ENCODE measurements at places on chromosomes 16 and 17.

GRCh38 chr17:65956814-65957213 lies 235.1 kb downstream of the CEP112 start:
- no peak for DNase-seq

DNA sequence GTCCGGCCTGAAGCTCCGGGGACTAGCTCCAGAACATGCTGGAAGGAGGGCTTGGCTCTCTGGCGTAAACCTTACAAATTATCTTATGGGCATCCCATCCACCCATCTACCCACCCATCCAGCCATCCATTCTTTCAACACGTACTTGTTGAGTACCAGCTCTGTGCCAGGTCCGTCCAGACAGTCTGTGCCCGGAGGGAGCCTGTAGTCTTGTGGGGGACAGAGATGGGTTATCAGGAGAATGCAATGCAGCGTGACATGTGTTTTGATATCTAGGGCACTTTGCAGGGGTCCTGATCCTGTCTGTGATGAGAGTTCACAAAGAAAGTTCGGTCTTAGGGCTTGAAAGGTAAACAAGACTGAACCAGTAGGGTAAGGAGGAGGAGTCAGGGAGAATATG lies 4.1 kb upstream of the SLC13A2 start:
- DNase-seq: no peak

GRCh38 chr17:29039764-29040598 lies 3.0 kb upstream of the PIPOX start:
- no peak for DNase-seq

- DNase-seq: no peak
Observed at GRCh38 chr17:5708344-5708743, 124.0 kb upstream of the NLRP1 start.

GRCh38 chr17:42720996-42721583 lies 23.8 kb downstream of the EZH1 start:
- no peak for DNase-seq

DNA sequence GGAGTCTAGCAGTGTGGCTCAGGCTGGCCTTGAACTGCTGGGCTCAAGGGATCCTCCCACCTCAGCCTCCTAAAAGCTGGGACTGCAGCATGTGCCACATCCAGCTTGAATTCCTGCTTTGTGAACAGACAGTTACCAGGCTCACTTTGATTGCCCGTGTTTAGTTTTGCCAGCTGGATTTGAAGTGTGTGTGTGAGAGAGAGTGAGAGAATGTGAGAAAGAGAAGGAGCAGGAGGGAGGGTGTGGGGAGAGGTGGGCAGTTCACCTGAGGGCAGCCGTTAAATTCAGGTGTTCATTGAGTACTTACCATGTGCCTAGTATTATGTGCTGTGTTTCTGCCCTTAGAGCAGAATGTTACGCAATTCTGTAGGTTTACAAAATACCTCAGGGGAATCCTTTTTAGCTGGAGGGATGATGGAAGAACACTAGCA lies 4.7 kb downstream of the DUSP14 start:
- no peak for DNase-seq

- DNase-seq: no peak
Observed at GRCh38 chr16:51114382-51114781, 36.7 kb downstream of the SALL1 start.

- no peak for DNase-seq
Observed at GRCh38 chr17:44204441-44204882, 4.8 kb upstream of the ATXN7L3 start.

- no peak for DNase-seq
Observed at GRCh38 chr17:80751946-80752581, 207.4 kb downstream of the RPTOR start.

DNA sequence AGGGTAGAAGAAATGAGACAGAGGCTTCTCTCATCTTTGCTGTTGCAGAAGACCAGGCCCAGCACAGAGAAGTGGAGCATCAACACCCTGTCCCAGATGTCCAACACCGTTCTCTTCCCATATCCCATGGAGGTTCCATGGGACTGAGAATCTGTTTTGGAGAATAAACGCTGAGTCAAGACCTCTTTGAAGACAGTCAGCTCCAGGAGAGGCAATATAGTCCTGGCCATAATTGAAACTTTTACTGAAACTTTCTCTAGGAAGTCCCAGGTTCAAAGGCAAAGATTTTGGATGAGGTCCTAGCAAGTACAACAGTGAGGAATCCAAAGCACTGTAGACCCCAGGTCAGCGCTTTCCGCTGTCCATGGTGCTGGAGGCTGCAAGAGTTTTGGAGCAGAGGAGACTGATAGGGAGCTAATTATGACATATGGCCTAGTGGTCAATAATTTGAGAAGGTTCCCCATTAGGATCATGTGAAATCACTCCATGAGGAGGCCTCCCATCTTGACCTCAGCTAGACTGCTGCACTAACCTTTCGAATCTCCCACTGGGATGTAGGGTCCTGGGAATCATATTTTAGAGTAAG lies 36.0 kb downstream of the OSBPL7 start:
- DNase-seq: no peak

- DNase-seq: no peak
Observed at GRCh38 chr16:89049484-89050118, 44.1 kb upstream of the ACSF3 start.

- DNase-seq: no peak
Observed at GRCh38 chr17:28853295-28853694, 1.5 kb upstream of the ERAL1 start.

DNA sequence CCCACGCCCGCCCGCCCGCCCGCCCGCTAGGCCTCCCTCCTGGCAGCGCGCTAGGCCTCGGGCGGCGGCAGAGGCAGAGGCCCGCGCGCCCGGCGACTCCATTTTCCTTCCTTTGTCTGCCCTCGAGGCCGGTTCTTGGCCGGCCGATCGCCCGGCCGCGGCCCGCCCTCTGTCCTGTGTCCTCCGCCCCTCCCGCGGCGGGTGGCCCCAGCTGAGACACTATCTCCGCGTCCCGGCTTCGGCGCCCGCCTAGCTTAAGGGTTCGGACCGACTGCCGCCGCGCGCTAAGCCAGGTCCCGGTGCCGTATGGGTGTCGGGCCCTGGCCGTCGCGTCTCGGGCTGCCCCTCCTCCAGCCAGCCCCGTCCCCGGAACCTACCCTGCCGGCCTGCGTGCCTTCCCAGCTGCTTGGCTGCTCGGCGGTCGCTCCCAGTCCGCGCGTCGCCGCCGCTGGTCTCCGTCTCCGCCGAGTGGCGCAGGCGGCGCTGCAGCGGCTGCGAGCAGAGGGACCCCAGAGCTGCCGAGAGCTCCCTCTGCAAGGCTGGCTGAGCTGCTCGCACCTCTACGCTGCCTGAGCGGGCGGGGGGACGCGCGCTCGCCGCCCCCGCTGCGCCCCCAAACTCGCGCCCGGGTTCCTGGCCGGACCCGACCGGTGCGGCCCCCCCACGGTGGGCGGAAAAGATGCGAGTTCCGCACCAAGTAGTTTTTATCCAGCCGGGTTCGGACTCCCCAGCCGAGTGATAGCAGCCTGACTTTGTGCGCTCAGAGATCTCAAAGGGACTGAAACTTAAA lies 787 bp downstream of the CTCF start:
- DNase-seq: peak; percentile 46

- DNase-seq: no peak
Observed at GRCh38 chr17:38891441-38891840, 21.6 kb downstream of the LASP1 start.

- DNase-seq: no peak
Observed at GRCh38 chr17:80872501-80873306, 118.9 kb upstream of the CHMP6 start.

GRCh38 chr16:26050472-26050871 lies 358.7 kb downstream of the HS3ST4 start:
- no peak for DNase-seq

DNA sequence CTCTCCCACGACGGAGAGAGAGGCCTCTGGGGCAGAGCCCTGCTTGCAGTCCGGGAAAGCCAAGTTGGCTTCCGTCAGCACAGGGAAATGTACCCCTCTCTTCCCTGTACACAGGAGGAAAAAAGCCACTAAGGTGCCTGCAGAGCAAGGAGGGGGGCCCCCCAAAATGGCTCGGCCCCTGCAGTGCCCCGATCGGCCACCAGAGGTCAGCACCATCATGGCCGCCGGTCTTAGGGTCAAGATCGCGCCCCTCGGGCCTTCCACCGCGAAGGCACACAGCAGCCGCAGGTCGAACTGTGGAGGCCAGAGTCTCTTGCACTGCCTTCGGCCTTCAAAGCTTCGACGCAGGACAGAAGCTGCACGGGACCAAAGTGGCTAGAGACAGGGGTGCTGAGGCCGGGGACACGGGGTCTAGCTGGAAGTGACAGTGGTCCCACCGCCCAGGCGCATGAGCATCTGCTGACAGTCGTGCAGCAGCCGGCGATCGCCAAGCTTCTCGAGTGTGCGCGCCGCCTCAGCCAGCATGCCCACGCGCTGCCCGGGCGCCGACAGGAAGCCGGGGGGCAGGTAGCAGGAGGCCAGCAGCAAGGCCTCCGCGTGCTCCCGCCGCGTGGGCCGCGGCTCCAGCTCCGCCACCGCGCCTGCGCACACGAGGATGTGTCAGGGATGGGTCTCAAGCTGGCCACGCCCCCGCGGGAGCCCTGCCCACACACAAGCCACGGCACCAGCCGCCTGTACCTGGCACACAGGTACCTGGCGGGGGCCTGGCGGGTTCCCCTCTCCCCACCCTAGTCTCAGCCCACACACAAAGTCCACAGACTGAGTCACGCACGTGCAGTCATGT lies 24.4 kb downstream of the SREBF1 start:
- peak; percentile 58 for DNase-seq

- DNase-seq: no peak
Observed at GRCh38 chr17:1076299-1076981, 79.5 kb downstream of the TIMM22 start.

GRCh38 chr16:424033-424622 lies 1.3 kb upstream of the RAB11FIP3 start:
- no peak for DNase-seq

DNA sequence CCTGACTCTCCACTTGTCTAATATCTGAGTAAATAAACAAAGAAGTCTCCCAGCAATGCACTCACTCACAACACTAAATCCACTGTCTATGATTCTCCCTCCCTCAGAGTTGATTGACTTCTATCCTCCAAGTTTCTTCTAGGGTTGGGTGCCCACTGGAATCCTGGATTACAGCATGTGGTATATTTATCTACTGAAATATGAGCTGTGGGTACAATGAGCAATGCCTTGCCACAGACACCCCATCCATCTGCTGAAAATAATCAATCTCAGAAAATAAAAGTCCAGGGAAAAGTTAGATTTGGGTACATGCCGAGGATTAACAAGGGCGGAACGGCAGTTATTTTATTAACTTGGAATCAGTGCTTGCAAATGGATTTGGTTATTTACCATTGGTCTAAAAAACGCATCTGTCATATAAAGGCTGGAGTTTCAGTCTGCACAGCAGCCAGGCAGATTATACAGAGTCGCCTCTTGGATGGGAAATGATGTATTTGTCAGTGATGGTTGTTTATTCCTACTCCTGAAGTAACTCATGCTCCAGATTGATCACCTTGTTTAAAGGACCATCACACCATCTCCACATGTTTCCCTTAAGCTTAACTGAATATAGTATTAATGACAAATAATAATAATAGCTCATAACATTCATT lies 193.9 kb upstream of the SOX9 start:
- no peak for DNase-seq

DNA sequence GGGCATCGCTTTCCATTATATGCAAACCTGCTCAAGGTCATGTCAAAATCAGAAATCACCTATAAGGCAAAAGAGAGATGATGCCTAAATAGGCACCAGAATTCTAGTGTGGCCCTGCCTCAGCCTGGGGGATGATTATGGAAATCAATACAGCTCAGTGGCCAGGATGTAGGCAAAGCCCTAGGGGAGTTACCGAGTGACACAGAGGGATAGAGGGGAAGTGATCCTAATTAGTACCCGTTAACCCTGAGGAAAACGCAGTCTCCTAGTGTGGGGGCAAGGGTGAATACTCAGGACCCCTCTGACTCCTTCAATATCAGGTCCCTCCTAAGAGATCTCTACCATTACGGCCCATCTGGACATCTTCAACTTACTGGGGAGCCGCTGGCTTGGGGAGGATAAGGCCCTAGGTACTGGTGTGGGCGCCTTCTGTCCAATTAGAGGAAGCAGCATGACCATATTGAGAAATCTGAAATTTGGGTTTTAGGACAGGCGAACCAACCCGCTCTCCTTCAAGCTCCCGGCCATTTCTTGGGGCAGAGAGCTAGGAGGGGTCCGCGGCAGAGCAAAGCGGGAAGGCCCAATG lies 725 bp downstream of the NT5C3B start:
- no peak for DNase-seq

- peak; percentile 30 for DNase-seq
Observed at GRCh38 chr17:50661795-50662391, 27.2 kb downstream of the ABCC3 start.

DNA sequence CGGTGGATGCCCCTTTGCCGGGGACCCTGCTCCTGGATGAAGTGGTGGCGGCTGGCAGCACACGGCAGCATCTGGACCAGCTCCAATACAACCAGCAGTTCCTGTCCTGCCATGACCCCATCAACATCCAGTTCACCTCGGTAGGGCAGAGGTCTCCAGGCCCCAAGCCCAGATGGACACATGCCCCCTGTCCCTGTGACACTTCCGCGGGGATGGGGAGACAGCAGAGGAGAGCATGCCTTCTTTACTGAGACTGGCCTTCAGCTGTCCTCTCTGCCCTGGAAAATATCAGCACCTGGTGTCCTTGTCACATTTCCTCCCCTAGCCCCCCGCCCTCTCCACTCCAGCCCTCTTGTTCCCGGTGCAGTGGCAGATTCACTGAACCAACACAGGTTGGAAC lies 6.2 kb downstream of the CHAD start:
- DNase-seq: no peak

DNA sequence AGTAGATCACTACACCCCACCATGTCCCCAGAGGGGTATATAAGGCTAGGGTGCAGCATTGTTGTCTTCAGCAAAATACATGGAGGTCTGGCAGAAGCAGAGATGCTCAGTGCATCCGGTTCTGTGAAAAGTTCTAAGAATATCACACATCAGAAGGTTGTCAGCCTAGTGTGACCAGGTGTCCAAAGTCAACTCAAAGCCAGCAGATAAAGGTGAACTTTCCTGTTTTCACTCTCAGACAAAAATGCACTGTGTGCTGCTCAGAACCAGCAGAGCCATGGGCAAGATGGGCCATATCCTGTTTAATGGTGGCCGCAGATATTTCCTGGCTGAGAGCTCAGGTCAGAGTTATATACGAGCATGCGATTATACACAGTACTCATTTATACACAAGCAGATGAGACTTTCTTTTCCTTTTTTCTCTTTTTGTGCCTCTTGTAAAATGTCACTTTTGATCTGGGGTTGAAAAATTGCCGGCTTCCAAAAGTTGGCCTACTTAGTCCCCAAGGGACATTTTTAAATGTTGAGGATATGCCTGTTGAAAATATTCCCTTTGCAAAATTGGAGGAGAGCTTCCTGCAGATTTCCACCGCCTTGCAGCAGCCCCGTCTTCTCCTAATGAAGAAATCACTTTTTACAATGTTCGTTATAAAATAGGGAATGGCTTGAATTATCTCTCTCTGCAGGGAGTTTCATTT lies 425.6 kb upstream of the SALL1 start:
- DNase-seq: no peak

All from stimulated activated CD4-positive, alpha-beta T cell treated with anti-CD3 and anti-CD28 coated beads, Interleukin-12 subunit alpha, Interleukin-12 subunit beta, amount 100 ng/mL, for 48 hours (primary cell).